ENCODE measurements at places on chromosomes 1 and 21. TPM values are rescaled to one million over a fixed set of nuclear protein-coding genes. Genes with fewer than 3 reads are reported as not detected.

The OR14K1 gene
- not detected for total RNA-seq

The HES2 gene
- total RNA-seq = not detected

The C1orf185 gene
- total RNA-seq = not detected

The DRAXIN gene
- 0.11 TPM for total RNA-seq

The EDN2 gene
- total RNA-seq = 0.43 TPM

The KRTAP11-1 gene
- not detected for total RNA-seq

The FAM110D gene
- not detected for total RNA-seq

The PTAFR gene
- 0.08 TPM for total RNA-seq

The HSD3B1 gene
- total RNA-seq = not detected

The FCRL5 gene
- 0.64 TPM for total RNA-seq

The OPRD1 gene
- total RNA-seq = not detected

The CFAP141 gene
- total RNA-seq = not detected

The ARMH1 gene
- total RNA-seq = 117 TPM

The VANGL2 gene
- not detected for total RNA-seq

The ADAM30 gene
- not detected for total RNA-seq

The CFHR5 gene
- total RNA-seq = not detected

The ADGRL4 gene
- not detected for total RNA-seq

The LCE3D gene
- total RNA-seq = not detected

The IGSF3 gene
- not detected for total RNA-seq

The LRRC8B gene
- total RNA-seq = 14.5 TPM

The RIPPLY3 gene
- total RNA-seq = not detected

The RHBDL2 gene
- not detected for total RNA-seq

The TNFRSF18 gene
- total RNA-seq = 4.2 TPM

The SPRR3 gene
- not detected for total RNA-seq

Measured in CD8-positive, alpha-beta T cell (primary cell).